Aortic smooth muscle cell (primary cell): ENCODE measurements at places on chromosomes 16 and 17. TPM values are rescaled to one million over a fixed set of nuclear protein-coding genes. Genes with fewer than 3 reads are reported as not detected.

The ASPHD1 gene
- total RNA-seq, result 5.5 and 7.8 TPM in 2 replicates

The CCT6B gene
- total RNA-seq, result 1.8 and 2.6 TPM in 2 replicates

The STXBP4 gene
- total RNA-seq, result 5.3 and 5.8 TPM in 2 replicates

The TP53TG3C gene
- total RNA-seq, result not detected in 2 replicates

The CHAD gene
- total RNA-seq, result not detected in 2 replicates
